ENCODE measurements at places on chromosomes 4 and X. TPM values are rescaled to one million over a fixed set of nuclear protein-coding genes. Genes with fewer than 3 reads are reported as not detected.

MAGEA1 gene
- polyA plus RNA-seq: not detected

SPANXN4 gene
- not detected for polyA plus RNA-seq

- no peak for DNase-seq
Measured at GRCh38 chr4:40991908-40992307, 222.4 kb downstream of the APBB2 start.

GRCh38 chr4:137029026-137029425 lies 503.3 kb downstream of the PCDH18 start:
- no peak for DNase-seq

DNA sequence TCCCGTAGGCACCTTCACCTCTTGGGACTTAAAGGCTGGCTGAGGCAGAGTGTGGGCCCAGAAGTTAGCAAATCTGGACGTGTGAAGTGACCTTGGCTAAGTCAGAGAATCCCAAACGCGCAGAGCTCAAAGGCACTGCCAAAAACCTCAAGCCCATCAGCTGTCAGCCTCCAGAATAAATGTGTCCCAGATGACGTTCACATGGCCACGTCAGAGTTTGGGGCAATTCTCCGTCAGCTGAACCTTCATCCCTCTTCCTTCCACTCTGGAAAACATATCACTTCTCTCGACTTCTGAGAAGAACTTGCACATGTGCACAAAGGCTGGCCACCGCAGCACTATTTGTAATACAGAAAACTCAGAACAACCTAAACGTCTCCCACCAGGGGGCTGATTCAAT lies 35.7 kb upstream of the APLN start:
- DNase-seq: no peak

GRCh38 chrX:112867570-112867969 lies 26.9 kb upstream of the AMOT start:
- DNase-seq: no peak
